ENCODE measurements at places on chromosomes 12 and 14. TPM values are rescaled to one million over a fixed set of nuclear protein-coding genes. Genes with fewer than 3 reads are reported as not detected.

- no peaks in the 10 kb centered on the region for H3K27me3 ChIP-seq
- H3K27ac ChIP-seq = no peak overlapping the region
- H3K36me3 ChIP-seq = no peaks in the 10 kb centered on the region
- H3K4me1 ChIP-seq = no peaks in the 10 kb centered on the region
Observed at GRCh38 chr14:21703357-21704326, 30.0 kb upstream of the OR4E1 start.

- no peak for DNase-seq
- H3K27me3 ChIP-seq = no peaks in the 10 kb centered on the region
- H3K4me3 ChIP-seq = no peak overlapping the region
Observed at GRCh38 chr14:105343194-105343593, 28.6 kb downstream of the PACS2 start.

GRCh38 chr12:90250042-90250441 lies 541.4 kb upstream of the ATP2B1 start:
- no peak overlapping the region for H3K27ac ChIP-seq
- no peak for DNase-seq
- H3K4me1 ChIP-seq = peaks cover 2% of the 10 kb centered on the region
- H3K27me3 ChIP-seq = no peaks in the 10 kb centered on the region
- no peaks in the 10 kb centered on the region for H3K36me3 ChIP-seq
- H3K4me3 ChIP-seq = no peak overlapping the region

DNA sequence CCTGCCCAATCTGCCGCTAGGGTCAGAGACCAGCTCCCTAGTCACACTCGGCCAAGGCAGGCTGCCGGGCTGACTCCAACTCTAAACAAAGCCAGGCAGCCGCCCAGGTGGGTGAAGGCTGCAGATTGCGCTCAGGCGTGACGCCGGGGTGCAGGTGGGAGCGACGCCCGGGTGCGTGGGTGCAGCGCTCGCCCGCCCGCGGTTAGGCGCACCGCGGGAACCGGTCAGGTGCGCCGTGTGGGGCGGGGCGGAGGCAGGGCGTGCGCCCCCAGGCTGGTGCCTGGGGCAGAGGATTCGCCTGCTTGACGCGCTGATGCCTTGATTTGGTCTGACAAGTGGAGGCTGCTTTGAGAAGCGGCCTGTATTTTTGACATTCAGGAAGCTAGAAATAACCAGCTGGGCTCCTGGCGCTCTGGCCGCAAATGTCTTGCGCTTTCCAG lies 126.7 kb upstream of the HIF1A start:
- H3K36me3 ChIP-seq = no peaks in the 10 kb centered on the region
- H3K27me3 ChIP-seq = no peaks in the 10 kb centered on the region
- no peak for DNase-seq
- peaks cover 7% of the 10 kb centered on the region for H3K4me1 ChIP-seq
- H3K27ac ChIP-seq = no peak overlapping the region
- no peak overlapping the region for H3K4me3 ChIP-seq

Gene KRR1
- 48.3 TPM for total RNA-seq

Gene REP15
- total RNA-seq = 3.5 TPM
